ENCODE measurements at places on chromosomes 2 and 18.

DNA sequence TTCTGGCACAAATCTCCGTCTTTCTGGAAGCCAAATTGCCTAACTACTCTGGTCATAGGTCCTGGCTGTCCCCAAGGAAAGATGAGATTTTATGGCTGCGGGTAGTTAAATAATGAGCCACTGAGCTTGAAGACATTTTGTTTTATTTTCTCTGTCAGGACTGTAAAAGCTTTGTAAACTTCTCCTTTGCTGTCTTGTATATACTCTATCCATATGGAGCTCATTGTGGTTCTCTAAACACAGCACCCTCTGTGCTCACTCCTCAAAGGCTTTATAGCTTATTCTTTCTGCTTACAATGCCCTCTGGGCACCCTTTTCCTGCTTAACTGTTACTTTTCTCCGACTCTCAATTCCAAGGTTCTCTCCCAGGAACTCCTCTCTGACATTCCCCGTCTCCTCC, 209.1 kb downstream of the CMPK2 start:
- no peak for DNase-seq

- no peak for DNase-seq
Observed at GRCh38 chr18:22936515-22936914, 3.4 kb downstream of the RBBP8 start.

DNA sequence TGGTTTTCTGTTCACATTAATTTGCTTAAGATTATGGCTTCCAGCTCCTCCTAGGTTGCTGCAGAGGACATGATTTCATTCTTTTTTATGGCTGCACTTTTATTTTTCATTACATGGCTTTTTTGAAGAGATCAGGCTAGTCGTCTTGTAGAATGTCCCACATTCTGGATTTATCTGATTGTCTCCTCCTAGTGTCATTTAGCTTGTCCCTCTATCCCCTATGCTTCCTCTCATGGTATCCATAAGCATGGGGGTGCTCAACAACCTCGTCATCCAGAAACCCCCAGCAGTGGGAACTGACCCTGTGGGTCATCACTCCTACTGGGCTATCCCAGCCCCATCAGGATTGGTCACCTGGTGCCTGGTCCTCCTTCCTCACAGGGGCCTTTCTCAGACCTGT, 49.6 kb downstream of the SERTAD2 start:
- DNase-seq, result no peak

- no peak for DNase-seq
Observed at GRCh38 chr2:186294248-186294888, 191.7 kb upstream of the ZC3H15 start.

- no peak for DNase-seq
Observed at GRCh38 chr2:45982096-45982495, 315.1 kb upstream of the EPAS1 start.

- peak; percentile 78 for DNase-seq
Observed at GRCh38 chr2:226578879-226579278, 220.7 kb downstream of the IRS1 start.

DNA sequence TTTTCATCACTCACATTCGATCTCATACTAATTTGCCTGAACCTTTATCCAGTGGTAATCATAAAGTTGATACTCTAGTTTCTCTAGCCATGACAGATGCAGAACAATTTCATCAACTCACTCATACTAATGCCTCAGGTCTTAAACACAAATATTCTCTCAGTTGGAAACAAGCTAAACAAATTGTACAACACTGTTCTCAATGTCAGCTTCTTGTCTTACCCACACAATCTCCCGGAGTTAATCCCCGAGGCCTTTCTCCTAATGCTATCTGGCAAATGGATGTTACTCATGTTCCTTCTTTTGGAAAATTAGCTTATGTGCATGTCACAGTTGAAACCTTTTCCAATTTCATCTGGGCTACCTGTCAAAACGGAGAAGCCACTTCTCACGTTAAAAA, 11.5 kb upstream of the CNOT11 start:
- DNase-seq, result no peak

DNA sequence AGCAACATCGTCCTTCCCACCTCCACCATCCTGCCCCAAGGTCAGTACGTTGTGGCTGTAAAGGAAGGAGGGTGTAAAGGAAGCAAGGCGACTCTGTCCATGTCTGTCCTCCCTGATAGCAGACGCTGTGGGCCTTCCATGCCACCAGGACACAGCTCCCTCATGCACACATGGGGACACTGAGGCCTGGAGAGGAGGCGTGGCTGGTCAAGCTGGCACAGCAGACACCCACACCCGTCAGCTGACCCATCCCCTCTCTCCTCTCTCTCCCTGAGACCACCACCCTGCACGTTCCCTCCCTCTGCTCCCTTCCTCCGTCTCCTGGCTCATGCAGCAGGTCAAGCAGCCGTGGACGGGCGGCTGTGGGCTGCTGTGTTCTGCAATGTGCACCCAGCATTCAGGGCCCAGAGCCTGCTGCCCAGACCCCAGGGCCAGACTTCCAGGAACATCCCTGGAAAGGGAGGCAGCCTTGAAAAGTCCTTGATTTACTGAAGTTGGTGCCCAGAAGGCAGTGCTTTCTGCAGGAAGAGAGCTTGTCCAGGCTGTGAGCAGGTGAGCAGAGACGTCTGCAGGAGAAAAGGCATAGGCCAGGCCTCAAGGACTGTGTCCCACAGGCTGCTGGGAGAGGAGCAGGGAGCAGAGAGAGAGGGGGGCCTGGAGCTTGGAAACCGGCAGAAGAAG, 133.6 kb downstream of the DDX1 start:
- DNase-seq, result no peak

GRCh38 chr18:2050702-2051201, 520.6 kb downstream of the METTL4 start:
- DNase-seq, result no peak

DNA sequence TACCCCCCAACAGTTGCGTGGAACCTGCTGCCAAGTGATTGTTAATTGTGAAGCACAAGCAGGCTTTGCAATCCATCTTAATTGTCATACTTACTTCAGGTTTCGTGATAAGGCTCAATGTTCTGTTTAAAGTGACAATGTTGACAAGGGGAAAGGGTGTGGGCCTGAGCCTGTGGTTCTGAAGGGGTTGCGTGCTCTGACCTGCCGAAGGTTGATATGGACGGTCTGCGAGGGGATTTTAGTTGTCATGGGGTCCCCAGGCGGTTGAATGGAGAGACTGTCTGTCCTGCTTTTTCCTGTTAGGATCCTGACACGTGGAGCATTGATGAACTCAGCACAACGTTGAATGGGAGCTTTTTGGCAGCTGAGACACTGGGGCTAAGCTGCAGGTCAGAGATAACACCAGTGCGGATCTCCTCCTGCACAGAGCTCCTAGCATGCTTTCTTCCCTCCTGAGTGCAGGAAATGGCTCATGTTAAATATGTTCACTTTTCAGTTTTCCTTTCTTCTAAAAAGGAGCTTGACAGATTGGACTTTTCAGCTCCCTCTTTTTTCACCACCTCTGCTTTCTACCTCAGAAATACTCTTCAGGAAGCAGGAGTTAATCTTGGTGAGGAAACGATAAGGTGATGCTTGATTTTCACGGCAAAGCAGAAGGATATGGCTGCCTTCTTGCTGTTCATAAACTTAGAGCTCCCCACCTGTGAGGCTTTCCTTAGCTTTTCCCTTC, 62.9 kb upstream of the ZEB2 start:
- DNase-seq, result no peak

- no peak for DNase-seq
Observed at GRCh38 chr2:2756886-2757285, 425.8 kb upstream of the MYT1L start.

GRCh38 chr18:76376225-76376624, 118.8 kb downstream of the ZNF516 start:
- DNase-seq, result no peak

Measured in amniotic epithelial cell (primary cell).